CD4-positive, CD25-positive, alpha-beta regulatory T cell (primary cell): ENCODE measurements at places on chromosomes 12 and 14.

- DNase-seq = peak; percentile 68
Observed at GRCh38 chr14:53151523-53152183, 1.5 kb downstream of the DDHD1 start.

DNA sequence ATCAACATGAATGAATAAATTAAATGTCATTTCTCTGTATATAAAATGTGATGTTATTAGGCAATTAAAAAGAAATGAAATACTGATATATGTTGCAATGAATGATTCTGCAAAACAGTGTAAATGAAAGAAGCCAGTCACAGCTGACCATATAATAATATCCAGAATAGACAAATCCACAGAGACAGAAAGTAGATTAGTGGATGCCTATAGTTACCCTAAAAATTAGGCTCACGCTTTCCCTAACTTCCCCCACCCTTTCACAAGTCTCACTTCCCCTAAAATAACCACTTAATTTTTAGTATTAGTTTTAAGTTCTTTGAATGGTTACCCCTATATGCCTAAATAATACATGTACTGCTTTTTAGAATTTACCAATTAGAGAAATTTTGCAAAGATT lies 348.9 kb upstream of the FAR2 start:
- DNase-seq = no peak

GRCh38 chr12:31233061-31233730 lies 92.8 kb downstream of the SINHCAF start:
- no peak for DNase-seq

DNA sequence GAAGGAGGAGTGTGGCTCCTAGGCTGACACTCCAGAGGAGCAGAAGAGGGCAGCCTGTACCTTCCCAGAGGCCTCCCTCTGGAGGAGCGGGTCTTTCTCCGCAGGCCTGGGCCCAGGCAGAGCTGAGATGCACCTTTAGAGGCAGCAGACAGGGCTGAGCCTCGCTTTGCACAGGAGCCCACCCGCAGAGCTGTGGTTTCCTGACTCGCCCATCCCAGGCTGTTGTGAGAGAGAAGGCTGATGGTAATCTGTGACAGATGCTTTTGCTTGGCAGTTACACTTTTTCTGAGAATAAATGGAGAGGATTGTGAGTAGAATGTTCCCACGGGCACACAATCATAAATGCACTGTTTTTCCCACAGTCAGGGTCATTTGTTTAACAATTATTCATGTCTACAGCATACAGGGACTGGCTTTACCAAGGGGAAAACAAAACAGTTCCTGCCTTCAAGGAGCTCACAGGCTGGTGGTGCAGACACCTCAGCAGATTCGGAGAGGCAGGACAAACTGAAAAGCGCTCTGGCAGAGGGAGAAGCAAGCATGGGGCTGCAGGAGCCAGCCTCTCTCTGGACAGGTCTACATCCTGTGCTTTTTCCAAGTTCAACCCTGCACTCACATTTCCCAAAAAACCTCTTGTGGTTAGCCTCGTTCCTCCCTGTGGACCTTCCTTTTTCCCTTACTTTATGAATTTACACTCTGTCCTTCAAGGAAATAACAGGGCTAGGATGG lies 13.9 kb downstream of the EVL start:
- peak; percentile 77 for DNase-seq

GRCh38 chr12:20184514-20184913 lies 183.8 kb upstream of the PDE3A start:
- no peak for DNase-seq

GRCh38 chr14:94121485-94121884 lies 7.9 kb downstream of the IFI27L2 start:
- DNase-seq = no peak

DNA sequence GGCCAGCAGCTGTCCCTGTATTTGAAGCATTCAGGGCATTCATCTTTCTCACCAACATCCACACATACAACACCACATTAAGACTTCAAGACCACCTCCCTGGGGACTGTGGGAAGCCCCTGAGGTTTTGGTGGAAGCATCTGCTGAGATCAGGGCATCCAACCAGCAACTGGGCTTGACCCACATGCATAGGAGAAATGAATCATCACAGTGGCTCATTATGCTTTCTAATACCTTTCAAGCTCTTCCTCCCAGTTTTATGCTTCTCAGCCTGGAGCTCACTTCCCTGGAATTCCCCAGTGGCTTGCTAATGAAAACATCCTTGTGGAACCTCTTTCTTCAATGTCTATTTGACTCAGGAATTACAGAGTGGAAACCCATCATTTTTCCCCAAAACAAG lies 21.4 kb upstream of the CMKLR1 start:
- no peak for DNase-seq

- DNase-seq = no peak
Observed at GRCh38 chr14:101444116-101444515, 117.2 kb upstream of the DIO3 start.

DNA sequence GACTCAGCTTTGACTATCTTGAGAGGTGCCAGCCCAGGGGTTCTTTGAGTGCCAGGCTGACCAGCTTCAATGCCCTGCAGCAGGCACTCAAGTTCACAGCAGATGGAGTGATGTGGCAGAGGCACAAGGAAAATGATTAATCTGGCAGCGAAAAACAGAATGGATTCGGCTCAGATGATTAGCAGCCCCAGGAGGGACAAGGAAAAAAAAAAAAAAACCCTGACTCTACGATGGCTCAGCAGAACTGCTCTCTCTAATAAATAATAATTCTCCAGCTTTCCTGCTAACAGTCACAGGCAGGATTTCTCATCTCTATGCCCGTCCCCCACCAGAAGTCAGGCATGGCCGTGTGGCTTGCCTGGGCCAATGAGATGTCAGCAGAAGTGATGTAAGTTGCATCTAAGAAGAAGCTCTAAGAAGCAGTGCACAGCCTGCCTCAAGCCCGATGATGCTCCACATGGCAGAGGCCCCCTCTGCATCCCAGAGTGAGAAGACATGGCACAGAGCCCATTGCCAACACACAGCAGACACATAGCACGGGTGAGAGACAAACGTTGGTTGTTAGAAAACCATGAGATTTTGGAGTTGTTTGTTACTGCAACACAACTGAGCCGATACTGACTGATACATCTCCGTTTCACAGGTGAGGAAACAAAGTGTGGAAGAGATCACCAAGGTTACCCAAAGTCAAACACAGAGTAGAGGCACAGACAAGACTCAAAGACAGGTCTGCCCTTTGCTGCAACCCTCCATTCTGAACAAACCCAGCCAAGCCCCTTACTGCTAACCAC lies 111.0 kb downstream of the SCARB1 start:
- DNase-seq = no peak

GRCh38 chr14:52609445-52610044 lies 56.9 kb downstream of the GPR137C start:
- no peak for DNase-seq

DNA sequence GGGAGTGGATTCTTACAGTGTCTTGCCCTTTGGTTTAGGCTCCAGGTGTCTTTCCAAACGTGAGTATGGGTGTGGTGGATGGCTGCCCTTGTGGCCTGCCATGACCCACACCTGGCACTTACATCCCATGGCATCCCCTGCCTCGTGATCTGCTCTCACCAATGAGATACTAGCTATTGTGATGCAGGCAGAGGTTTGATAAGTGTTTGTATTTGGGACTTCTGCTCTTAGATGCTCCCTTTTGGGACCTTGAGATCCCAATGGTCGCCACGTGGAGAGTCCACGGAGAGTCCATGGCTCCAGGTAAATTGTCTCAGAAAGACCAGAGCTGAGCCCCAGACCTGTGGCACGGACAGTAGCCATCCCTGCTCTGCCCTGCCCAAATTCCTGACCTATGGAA lies 62.5 kb downstream of the MDM2 start:
- DNase-seq = no peak

DNA sequence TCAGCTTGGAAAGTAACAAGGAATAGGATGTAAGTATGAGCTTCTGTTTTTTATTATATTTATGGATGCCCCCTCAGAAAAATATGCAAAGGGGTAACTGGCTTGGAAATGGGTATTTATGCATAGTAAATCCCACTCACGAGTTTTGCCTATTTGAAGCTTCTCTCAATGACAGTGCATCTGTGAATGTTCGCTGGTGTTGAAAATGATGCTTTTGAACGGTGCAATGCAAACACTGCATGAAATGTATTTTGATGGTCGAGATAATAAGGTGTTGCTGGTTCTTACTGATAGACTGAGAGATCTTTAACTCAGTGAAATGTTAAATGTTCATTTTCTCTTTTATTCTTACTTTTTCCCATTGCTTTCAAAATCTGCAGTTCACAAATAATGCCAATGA lies 36.0 kb upstream of the PSEN1 start:
- no peak for DNase-seq

GRCh38 chr14:88559852-88560251 lies 3.0 kb upstream of the ZC3H14 start:
- no peak for DNase-seq
